ENCODE measurements at places on chromosomes 11 and 22.
A peak's percentile ranks its signal among the peaks of the same experiment; 100 is the strongest.

DNA sequence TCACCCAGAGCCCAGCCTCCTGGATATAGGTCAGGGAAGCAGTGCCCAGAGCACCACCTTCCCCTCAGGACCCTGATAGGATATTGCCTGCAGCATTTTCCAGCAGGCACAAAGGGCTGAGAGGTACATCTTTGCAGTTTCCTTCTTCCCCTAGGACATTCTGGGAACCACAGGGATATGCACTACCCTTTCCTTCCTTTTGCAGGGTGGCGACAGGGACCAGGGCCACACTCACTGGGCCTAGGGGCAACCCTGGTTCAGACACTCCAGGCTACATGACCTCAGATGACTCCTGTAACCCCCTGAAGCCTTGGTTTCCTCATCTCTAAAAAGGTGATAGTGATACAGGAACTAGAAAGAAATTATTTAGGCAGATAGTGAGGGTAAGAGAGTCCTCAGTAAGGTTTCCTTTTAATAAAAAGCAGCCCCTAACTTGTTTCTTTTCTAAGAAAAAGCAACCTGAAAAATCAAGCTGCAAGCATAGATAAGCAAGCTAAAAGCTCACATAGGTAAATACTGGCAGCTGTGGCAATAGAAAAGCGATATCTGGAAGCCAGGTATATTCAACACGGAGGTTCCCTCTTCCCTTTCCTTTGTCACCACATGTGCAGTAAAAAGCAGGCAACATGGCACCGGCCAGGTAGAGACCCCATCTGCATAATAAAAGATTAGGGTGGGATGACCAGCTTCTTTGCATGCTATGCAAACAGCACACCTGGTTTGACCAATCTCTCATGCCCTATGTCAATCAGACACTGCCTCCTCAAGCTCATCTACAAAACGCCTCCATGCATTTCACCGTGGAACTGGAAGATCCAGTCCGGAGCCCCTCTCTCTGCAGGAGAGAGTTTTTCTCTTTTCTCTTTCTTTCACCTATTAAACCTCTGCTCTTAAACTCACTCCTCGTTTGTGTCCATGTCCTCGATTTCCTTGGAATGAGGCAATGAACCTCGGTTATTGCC is 13.2 kb upstream of the MRGPRX2 start:
- no peak for DNase-seq

GRCh38 chr11:32374261-32374711 is 61.1 kb downstream of the WT1 start:
- no peak for DNase-seq

DNA sequence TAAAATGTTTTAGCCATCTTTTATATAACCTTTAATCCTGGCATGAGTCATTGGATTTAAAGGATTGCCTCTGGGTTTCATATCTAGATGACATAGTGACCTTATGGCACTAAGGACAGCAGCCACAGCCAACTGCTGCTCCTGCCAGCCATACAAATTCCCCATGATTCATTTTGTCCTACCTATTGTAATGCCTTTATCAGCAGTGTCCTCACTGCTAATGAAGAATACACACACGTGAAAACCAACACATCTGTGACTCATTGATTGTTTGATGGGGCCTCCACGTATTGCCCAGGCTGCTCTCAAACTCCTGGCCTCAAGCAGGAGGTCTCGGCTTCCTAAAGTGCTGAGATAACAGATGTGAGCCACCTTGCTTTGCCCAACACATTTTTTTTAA is 1.8 kb downstream of the LDHAL6A start:
- no peak for DNase-seq

GRCh38 chr22:34761111-34761510 is 304.8 kb upstream of the ISX start:
- DNase-seq = no peak

DNA sequence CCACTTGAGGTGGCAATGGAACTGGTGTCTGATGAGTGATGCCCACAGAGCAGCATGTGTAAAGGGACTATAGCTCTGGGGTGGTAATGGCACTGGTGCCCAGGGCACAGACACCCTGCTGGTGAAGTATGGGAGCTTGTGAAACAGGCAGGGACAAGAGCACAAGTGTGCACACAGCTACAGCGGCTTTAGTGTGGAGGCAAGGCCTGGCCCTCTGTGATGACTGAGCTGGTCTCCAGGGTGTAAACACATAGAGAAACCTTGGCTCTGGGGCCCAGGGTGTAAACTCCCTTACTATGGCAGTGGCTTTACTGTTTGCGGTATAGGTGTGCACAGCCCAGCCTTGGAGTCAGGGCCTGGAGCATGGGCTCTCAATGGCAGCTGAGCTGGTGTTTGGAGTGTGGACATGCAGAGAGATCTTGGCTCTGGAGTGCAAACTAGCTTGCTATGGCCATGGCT is 46.3 kb downstream of the BIRC2 start:
- DNase-seq = no peak

- DNase-seq = no peak
These were observed 2.6 kb downstream of the SAMM50 start for GRCh38 chr22:43957871-43958270.

GRCh38 chr22:29973269-29973668 is 90.3 kb downstream of the MTMR3 start:
- no peak for DNase-seq

DNA sequence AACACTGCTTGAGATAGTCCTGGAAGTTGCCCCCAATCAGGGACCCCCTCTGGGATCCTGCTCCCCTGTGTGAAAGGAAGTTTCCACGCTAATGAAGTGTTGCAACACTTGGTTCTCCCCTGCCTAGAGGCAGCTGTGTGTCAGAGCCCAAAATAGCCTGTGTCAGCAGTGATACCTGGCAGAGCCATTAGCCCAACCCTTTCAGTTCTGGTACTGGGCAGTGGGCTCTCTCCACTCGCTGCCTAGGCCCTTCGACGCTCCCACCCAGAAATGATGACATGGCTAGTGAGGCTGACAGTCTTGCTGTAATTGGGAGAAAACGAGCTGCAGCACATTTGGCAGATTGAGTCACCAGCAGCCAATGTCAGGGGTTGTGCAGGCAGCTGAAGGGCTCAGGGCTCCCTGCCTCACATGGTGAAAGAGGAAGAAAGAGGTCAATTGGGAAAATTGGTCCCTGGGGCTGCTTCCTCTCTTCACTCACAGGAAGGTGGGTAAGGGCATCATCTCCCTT is 1.4 kb upstream of the NXF1 start:
- DNase-seq = no peak

DNA sequence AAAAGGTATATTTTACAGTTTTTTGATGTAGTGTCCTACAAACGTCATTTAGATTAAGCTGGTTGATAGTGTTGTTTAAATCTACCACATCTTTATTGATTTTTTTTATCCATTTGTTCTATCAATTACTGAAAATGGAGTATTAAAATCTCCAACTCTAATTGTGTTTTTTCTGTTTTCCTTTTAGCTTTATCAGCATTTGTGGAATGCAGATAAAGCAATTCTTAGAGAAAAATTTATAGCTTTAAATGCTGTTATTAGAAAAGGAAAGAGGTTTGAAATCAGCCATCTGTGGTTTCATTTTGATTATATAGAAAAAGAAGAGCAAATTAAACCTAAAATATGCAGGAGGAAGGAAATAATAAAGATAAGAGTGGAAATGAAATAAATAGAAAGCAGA is 39.4 kb upstream of the CBX6 start:
- no peak for DNase-seq

DNA sequence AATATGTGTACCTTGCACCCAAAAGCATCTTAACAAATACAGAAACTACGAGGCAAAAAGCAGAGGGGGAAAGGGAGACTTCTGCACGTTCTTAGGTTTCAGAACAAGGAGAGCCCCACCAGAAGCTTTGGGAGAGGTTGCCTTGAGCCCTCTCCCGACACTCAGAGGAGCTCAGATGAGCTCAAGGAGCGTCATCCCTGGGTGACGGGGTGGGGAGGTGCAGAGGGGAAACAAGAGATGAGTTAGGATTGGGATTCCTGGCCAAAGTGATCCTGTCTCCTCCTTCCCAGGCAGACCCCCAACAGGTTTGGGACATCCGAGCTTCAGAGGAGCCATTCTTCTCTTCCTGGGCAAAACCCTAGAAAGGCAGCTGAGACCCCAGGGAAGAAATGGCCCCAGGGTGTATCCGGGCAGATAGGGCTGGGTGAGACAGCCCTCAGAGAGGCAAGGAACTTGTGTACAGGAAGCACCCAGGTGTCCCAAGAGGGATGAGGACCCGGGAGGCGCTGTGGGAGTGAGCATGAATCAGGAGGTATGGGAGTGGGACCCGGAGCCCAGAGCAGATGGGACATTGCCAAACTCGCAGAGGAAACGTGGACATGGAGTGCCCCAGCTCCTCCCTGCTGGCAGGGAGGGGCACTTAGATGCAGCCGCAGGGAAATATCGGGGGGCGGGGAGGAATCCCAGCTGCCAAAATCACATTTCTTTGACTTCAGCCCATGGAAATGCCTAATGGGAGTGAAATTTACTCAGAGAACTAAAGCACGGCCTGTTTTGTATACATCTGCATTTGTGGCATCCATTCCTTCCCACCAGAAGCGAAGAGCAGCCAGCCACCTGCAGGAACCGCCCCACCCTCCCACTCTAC is 12.4 kb downstream of the C1QTNF6 start:
- DNase-seq = no peak

DNA sequence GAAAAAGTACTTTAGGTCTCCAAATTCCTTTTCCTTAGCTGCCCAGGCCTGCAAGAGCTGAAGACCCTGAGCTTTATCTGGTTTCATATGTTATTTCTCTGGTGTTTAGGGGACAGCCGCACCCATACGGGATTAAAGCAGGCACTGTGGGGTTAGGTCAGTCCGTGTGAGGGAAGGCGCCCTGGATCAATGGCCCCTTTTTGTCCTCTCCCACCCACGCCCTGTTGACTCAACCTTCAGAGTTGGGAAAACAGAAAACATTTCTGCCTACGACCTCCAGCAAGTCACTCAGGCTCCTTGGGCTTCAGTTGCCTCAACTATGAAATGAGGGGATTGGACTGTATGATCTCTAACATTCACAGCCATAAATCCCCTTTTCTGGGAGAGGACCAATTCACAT is 55.2 kb upstream of the BARX2 start:
- no peak for DNase-seq

DNA sequence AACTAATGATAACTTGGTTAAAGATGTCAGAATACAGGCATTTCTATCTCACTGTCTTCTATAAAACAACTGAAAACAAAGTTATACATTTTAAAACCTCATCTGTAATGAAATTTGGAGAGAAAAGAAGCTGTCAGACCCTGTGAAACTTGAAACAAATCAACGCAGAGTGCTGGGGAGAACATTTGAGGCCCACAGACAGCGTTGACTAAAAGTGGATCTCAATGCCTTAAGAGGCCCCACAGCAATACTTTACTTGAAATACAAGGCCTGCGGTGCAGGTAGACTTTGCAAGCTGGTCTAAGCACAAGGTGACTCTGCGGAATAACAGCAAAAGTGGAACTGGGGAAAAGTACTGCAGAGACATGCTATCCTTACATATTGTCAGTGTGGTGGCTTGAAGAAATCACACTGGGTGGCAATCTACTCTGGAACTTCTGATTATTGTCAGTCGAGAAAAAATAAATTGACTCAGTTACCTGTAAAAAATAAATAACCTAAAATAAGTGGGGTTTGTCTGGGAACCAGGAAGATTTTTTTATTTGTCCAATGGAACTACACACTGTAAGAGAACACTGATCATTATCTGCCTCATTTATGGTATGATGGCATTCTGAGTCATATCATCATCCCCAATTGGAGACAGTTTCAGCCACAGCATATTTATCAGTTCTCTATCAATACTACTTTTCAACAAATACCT is 138.9 kb downstream of the LUZP2 start:
- no peak for DNase-seq

DNA sequence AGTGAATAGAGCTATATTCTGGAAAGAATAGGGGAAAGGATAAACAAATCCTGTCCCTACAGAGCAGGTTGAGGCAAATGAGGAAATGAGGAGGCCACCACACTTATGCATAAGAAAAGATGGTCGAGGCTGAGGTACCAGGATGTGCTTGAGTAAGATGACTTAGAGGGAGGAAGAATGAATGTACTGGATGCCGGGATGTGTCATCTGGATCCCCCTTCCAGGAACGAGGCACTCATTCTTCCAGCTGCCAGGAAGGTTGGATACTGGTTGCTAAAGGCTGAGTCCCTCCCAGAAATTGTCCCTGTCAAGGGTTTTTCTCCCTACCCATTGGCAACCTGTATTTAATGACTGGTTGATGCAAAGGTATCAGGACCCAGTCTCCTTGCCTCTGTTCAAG is 31.1 kb upstream of the SYT9 start:
- DNase-seq = no peak

DNA sequence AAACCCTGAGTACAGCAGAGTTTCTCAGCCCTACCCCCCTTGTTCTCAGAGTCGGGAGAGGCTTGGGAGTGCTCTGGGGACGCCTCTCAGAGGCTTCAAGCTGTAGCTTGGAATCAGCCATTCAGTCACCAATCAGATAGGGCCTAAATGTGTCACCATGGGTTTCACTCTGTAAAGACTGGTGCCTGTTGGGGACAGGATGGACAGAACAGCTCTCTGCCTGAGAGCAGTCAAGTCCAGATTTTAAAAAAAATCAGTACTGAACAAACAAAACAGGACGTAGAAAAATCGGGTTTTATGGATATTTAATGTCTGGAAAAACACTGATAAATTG is 1.3 kb downstream of the FADD start:
- no peak for DNase-seq

- peak; percentile 65 for DNase-seq
These were observed 20.0 kb upstream of the NUCB2 start for GRCh38 chr11:17256512-17256911.

DNA sequence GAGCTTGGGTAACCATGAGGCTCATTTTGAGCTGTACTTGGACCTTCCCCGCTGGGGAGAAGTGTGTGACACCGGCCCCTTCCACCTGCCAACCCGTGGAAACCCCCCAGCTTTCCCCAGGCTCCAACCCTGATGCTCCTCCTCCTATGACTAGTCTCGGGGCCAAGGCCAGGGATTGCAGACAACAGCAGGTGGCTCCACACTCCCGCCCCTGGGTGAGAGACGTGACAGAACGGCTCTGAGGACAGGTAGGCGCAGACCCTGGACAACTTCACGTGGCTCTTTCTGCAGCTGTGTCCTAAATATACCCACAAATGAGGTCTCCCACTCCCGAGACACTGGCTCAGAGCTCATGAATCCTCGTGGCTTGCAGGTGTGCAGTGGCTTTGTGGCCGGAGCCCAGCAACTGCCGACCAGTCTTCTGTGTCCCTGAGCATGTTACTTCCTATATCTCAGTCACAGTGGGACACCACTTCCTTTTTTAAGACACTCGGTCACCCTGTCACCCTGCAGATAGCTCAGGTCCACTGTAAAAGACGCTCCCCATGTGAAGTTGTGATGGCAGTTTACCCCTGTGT is 55.2 kb downstream of the NECTIN1 start:
- no peak for DNase-seq
